ENCODE measurements at places on chromosomes 6 and 20. TPM values are rescaled to one million over a fixed set of nuclear protein-coding genes. Genes with fewer than 3 reads are reported as not detected.

DNA sequence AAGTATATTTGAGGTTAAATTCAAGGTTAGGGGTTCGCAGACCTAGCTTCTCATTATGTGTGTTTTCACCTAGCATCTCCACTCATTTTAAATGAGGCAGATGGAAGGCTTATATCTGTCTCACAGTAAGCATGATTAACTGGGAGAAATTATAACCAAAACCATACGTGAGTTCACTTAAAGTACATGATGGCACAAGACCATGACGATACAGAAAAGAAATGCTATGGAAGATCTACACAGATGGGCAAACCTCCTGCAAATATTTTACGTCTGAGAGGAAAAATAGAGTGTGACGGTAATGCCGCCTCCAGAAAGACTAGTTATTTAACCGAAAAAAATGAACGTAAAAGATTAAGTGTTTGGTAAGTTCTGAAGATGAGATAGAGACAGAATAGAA is 337.8 kb downstream of the FARS2 start:
- DNase-seq: no peak
- H3K4me3 ChIP-seq: no peak overlapping the region
- H3K36me3 ChIP-seq: no peaks in the 10 kb centered on the region
- H3K4me1 ChIP-seq: no peaks in the 10 kb centered on the region
- H3K27ac ChIP-seq: no peak overlapping the region

- no peak overlapping the region for H3K4me3 ChIP-seq
- H3K27me3 ChIP-seq: no peaks in the 10 kb centered on the region
- H3K4me1 ChIP-seq: no peaks in the 10 kb centered on the region
- H3K36me3 ChIP-seq: no peaks in the 10 kb centered on the region
These were observed 70.0 kb upstream of the CD2AP start for GRCh38 chr6:47407300-47408281.

Gene SIRPB1
- total RNA-seq: 30.1 TPM

DNA sequence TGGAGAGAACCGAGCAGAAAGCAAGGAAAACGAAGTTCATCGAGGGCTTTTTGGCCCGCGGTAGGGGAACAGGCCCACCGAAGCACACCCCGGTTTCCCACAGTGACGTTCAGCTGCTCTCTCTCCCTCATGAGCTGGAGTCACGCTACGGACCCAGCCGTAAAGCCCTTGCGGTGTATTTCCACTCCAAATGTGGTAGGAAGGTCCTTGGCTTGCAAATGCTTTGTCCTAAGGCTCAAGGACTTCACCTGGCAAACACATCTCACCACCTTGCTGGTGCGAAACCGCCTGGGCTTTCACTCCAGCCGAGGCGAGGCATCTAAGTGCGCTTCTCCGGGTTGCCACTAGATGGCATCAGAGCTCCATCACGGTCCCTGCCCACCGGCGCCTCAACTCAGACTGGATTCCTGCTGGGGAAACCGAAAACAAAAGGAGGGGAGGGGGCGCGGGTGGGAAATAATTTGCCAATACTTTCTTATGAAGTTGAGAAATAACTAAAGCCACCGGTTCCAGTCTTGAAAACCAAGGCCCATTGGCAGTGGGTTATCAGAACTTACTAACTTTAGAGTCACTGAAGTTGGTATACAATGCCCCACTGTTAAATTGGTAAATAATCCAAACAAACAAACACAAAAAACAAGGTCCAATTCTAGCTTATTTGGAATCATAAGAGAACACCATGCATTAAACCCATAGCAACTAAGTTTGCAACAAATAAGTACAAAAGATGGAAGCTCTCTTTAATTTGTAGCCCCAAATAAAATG is 13.4 kb upstream of the FOXC1 start:
- peak; percentile 80 for DNase-seq
- H3K36me3 ChIP-seq: no peaks in the 10 kb centered on the region
- H3K4me1 ChIP-seq: peaks cover 9% of the 10 kb centered on the region
- H3K27ac ChIP-seq: no peak overlapping the region

GRCh38 chr6:21883595-21884328 is 290.2 kb downstream of the SOX4 start:
- peak overlapping the region; percentile 7 for H3K27ac ChIP-seq
- no peak overlapping the region for H3K4me3 ChIP-seq
- peaks cover 11% of the 10 kb centered on the region for H3K4me1 ChIP-seq
- DNase-seq: no peak
- no peaks in the 10 kb centered on the region for H3K36me3 ChIP-seq

DNA sequence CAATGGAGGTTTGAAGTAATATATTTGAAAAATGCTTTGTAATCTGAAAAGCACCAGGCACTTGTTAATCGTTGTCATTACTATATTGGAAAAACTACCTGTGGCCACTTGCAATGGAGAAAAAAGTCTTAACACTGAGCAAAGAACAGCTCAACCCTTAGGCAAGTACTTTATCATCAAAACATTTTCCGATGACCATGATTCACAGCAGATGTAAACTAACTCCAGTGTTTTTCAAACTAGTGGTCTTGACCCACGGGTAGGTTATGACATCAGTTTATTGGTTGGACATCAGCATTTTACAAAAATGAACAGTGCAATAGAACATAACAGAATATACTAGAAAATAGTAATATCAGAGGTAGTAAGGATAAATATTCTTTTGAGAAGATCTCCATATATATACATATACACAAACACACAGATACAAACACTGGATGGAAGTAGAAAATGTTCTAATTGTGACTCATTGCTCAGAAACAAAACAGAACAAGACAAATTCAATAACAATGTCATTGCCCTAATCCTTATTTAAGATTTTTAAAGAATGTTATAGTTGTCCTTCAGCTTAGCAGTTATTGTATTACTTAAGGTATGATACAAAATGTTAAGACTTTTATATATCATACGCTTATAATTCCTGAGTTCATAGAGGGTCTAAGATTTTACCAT is 123.0 kb downstream of the PLCB1 start:
- H3K4me3 ChIP-seq: no peak overlapping the region
- DNase-seq: no peak
- no peaks in the 10 kb centered on the region for H3K36me3 ChIP-seq
- H3K27me3 ChIP-seq: no peaks in the 10 kb centered on the region
- H3K27ac ChIP-seq: no peak overlapping the region
- no peaks in the 10 kb centered on the region for H3K4me1 ChIP-seq

DNA sequence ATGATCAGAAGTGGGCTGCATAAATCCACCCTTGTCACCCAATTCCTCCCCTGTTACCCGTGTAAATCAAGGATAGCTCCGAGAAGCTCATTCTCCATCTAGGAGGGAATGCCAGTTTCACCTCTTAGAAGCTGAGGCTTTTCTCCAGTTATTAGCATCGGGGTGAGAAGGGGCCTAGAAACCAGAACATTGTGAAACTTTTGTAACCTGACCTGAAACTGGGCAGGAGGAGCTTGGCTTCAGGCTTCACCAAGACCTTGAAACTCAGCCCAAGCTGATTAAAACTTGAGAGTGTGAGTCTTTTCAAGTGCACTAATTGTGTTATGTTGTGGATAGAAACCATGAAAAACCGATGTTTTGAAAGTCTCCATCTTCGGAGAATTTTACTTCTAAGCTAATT is 103.1 kb downstream of the BMP2 start:
- H3K27me3 ChIP-seq: no peaks in the 10 kb centered on the region
- no peak overlapping the region for H3K27ac ChIP-seq
- H3K4me1 ChIP-seq: no peaks in the 10 kb centered on the region
- no peak for DNase-seq

- no peaks in the 10 kb centered on the region for H3K27me3 ChIP-seq
- H3K4me1 ChIP-seq: no peaks in the 10 kb centered on the region
- no peak overlapping the region for H3K4me3 ChIP-seq
- DNase-seq: no peak
- H3K27ac ChIP-seq: no peak overlapping the region
- no peaks in the 10 kb centered on the region for H3K36me3 ChIP-seq
These were observed 224.4 kb upstream of the FLRT3 start for GRCh38 chr20:14561741-14562221.

Measured in upper lobe of left lung (tissue), 6 donors.